Daoy (cell line): ENCODE measurements at places on chromosomes 6 and 20. TPM values are rescaled to one million over a fixed set of nuclear protein-coding genes. Genes with fewer than 3 reads are reported as not detected.
A peak's percentile ranks its signal among the peaks of the same experiment; 100 is the strongest.

DNA sequence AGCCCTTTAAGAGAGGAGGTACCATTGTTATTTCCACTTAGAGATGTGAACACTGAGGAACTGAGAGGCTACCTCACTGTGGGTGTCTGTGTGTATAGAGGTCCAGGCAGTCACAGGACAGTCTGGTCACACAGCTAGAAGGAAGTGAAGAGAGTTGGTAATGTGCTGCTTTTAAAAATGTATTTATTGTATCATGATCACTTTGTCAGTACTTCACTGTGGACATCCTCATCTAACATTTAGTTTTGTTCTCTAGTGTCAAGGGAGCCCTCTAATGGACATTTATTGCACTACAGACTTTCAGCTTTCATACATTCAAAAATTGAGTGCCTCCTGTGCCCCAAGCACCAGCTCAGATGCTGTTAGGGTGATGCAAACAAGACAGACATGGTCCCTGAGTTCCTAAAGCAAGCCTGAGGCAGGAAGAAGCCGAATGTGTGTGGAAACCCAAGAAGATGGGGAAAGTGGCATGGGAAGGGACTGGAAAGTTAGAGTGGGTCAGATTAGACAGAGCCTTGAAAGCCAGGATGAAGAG is 123.0 kb downstream of the SLC16A10 start:
- DNase-seq = peak; percentile 33

- DNase-seq = no peak
Observed at GRCh38 chr6:137738931-137739504, 128.0 kb upstream of the TNFAIP3 start.

- DNase-seq = no peak
Observed at GRCh38 chr6:16827627-16828026, 66.4 kb upstream of the ATXN1 start.

- no peak for DNase-seq
Observed at GRCh38 chr6:74519163-74519562, 686.7 kb downstream of the COL12A1 start.

- DNase-seq = no peak
Observed at GRCh38 chr6:113292646-113293422, 564.3 kb upstream of the MARCKS start.

DNA sequence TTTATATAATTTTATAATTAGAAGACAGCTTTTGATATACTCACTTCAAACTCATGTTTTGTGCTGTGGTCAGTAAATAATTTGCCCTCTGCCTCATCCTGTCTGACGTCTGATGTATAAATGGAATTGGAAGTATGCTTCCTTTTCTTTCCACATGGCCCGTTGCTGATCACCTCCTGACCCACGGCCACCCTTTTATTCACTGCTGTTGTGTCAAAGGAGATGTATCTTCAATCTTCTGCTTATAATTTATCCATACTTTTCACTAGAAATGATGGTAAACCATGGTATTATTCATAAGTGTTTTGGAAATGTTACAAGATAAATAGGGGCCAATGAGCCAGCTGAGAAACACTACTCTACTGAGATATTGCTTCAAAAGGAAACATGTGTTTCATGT is 841.8 kb downstream of the PHF3 start:
- no peak for DNase-seq

SLC26A8 gene
- not detected in 2 replicates for total RNA-seq

PLN gene
- not detected in 2 replicates for total RNA-seq

DNA sequence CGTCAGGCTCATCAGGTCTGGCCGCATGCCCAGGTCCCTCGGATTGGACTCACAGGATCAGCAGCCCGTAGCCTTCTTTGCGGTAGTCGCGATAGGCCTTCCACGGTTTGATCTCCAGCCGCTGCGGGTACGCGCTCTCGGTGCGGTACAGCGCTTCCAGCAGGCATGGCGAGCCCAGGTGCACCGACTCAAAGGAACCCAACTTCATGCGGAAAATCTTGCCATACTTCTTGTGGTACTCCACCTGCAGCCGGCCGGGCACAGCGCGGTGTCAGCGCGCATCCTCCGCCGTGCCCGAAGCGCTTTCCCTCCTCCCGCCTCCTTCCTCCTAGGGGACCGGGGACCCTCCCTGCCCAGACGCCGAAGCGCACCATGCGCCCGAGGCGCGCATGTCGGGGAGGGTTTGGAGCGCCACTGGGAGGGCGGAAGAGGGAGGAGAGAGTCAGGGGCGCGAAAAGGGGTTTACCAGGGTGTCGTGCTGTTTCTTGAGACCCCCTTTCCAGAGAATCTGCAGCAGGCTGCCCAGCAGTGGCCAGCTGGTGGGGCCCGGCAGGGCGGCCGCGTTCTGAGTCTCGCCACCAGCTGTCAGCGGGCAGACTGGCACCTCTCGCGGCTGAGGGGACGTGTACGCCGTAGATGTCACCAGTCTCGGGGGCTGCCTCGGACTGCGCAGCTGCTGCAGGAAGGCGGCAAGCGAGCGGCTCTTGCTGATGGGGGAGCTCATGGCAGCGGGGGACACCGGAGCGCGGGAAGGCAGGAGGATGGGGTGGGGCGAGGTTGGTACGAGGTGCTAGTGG is 732 bp downstream of the CYP24A1 start:
- peak; percentile 21 for DNase-seq

DNA sequence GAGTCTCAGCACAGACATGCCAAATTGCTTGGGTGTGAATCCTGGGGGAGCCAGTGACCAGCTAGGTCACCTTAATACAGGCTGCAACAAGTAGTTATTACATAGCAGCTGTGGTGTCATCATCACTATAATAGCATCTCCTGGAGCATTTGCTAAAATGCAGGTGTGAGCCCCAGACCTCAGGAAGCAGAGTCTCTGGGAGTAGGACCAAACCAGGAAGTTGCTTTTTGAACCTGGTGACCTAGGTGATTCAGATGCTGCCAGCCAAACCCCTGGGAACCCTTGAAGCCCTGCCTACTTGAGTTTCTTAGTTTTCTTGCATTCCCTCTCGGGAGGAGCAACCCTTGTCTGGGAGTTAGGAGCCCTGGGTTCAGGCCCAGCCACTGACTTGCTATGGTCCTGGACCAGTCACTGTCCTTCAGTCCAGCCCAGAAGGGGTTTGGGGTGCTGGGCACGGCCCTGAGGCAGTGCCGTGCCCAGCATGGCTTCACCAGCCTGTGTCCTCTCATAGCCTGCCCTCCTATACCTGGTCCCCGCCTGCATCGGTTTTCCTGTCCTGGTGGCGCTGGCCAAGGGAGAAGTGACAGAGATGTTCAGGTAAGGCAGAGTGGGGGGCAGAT is 39.3 kb upstream of the ID1 start:
- DNase-seq = no peak
